Activated T-helper 9 cell treated with anti-CD3 and anti-CD28 coated beads, Interleukin-2, amount 50 U/mL, for 16 hours (primary cell): ENCODE measurements at places on chromosomes 2 and 18.
A peak's percentile ranks its signal among the peaks of the same experiment; 100 is the strongest.

DNA sequence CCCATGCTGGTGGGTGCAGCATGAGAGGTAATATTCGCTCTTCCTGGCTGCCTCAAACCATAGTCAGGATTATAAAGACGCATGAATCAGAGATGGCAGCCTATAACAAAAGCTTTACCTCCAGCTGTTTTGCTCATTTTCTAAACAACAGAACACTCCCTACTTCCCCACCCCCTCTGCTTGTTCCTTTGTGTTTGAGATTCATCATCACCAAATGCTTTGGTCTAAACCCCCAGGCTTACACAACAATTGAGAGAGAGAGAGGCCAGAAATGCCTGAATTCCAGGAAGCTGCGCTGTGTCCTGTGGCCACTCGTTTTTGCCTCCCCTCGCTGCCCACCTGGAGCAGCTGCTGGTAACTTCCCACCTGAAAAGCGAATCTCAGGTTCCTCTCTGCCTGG, 78.8 kb upstream of the CAPN13 start:
- DNase-seq, result no peak

GRCh38 chr18:12391487-12392165, 14.6 kb upstream of the AFG3L2 start:
- DNase-seq, result peak; percentile 25

DNA sequence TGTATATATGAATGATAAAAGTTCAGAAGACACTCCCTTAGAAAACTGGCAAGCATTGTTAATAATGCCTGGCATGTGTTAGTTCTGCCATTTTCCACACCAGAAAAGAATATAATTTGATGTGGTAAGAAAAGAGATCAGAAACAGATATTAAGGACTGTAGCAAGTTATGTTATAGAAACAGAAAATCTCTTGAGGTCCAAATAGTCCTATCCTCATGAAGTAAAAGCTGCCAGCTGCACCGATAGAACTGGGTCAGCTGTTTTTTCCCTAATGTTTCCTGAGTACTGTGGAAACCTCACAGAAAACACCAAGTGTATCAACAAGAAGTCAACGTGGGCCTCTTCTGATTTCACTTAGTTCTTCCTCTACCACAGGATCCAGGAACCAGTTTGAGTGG, 56.9 kb upstream of the SDC1 start:
- no peak for DNase-seq

DNA sequence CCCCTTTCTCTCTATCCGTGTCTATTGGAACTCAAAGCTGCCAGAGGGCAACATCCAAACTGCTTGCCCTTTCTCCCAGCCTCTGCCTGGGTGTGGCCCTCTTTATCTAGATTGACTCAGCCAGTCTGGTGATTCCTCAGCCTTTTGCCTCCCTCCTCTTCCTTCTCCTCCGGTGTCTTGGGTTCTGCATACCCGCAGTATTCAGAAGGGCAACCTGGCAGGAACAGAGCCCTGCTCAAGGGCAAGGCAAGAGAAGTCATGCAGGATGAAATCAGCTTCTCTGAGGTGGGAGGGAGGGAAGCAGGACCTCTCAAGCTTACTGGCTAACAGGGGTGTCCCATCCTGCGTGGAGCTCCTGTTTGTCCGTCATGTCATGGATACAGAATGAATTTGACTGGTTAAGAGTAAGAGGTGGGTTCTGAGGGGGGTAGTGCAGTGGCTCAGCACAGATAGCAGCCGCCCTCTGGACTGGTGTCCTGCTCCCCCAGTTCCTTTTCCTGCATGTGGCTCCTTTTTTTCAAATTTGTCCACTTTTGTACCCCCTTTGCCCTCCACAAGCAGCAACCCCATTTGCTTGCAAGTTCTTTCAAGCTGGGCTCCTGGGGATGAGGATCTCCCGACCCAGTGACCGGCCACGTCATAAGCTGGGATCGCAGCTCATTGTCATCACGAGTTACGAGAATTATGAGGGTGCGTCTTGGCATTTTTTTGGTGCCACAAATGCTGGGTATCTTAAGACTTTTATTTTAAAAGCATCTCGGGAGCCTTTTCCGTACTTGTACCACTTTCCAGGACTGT, 154.1 kb downstream of the FHOD3 start:
- DNase-seq, result no peak

DNA sequence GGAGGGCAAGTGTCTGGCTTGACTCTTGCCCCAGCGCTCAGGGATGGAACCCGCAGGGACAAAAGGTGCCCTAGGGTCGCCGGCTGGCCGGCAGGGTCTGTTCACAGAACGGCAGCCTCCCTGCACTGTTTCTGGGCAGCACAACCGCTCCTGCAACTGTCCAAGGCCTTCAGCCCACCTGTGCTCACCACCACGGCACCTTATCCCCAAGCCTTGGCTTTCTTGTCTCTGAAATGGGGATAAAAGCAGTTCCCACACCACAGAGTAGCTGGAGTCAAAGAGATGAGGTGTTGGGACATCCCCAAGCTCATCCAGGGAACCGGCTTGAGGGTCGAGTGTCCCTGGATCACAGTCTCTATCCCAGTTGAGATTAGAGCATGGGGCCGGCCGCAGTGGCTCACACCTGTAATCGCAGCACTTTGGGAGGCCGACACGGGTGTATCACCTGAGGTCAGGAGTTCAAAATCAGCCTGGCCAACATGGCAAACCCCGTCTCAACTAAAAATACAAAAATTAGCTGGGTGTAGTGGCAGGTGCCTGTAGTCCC, 4.7 kb downstream of the SNORC start:
- DNase-seq, result no peak

DNA sequence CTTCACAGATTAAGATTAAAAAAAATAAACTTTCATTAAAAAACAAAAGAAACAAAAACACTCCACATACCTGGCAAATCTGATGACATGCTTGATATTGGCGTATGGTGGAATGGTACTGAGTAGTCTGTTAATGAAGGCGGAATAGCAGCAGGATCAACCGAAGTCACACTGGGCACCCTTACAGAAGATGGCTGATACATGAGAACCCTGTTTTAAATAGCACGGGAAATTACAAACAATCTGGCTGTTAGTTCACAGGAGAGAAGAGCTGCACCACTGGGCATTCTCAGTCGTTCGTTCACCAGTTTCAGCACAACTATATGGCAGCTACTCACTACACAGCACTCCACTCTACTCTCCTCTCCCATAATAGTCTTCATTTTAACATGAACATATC, 64.0 kb upstream of the ST8SIA5 start:
- DNase-seq, result no peak

DNA sequence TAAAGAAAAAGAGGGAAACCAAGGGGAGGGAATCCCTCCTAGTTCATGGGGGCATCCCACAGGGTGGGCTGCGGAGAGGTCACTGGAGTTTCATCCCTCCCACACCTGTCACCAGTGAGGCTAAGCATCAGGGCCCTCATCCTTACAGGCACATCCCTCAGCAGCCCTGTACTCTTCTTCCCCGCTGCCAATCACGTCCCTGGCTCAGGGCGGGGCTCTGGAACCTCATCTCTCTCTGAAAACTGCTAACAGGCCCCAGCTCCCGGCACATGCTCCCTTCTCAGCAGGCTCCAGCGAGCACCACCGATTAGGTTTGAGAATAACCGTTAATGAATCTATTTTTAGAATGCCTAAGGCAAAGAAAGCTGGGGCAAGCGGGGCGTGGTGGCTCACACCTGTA, 13.0 kb downstream of the UXS1 start:
- DNase-seq, result no peak

DNA sequence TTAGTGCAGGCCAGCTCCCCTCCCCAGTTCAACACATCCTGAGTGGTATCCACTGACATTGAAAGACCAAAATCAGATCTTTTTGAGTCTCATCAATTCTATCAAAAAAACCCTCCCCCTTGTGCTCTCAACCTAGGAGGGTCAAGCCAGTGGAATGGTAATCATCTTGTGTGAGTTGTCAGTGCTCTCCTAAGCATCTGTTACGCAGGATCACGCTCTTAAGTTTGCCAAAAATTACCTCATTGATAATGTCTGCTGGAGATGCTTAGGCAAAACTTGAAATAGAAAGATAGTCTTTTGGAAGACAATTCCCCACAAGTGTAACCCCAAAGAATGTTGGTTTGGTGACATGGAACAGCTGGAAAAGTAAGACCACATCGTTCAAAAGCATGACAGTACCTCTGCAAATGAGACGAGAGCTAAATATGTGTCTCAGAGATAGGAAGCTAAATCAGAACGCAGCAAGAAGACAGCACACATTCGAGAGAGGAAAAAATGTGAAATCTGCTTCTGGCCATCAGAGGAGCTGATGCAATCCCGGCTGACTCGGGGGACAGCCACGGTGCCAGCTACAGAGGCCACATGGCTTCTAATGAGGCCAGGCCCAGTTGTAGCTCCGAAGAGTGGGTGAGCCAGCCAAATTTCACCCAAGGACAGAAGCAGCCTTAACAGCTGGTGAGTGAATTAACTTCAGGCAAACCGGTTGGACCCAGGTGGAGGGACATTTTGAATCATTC, 753.9 kb downstream of the RNF144A start:
- DNase-seq, result no peak

- DNase-seq, result no peak
Observed at GRCh38 chr2:54573537-54573919, 117.4 kb downstream of the SPTBN1 start.

DNA sequence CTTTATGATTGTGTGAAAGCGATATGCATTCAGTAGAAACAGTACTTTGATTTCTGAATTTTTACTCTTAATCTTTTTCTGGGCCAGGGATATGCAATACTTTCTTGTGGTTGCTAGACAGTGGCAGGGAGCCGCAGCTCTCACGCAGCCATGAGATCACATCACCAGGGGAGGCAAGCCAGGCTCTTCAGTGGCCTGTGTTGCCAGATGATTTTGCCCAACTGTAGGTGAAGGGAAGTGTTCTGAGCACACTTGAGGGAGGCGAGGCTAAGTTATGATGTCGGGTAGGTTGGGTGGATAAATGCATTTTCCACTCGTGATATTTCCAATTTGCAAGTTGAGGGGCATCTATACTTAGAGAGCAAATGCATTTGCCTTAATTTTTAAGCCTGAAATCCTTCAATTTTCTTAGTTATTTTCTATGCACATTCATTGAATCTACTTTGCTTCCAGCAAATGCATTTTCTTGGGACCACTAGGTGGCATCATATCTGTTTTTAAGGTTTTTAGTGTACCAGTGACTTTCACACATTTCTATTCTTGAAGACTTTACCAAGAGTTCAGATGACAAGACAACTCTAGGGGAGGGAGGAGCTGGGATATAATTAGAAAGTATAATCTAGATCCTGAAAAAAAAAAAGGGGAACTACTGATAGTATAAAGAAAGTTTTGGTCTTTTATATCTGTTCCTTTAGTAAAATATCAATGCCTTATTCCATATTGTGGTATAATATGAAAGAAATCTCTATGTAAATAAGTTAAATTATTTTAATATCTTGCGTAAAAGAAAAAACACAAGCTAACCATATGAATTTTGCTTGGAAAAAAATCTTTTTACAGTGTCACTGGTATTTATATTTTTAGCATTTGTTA, 643.3 kb downstream of the SOCS6 start:
- no peak for DNase-seq

- DNase-seq, result no peak
Observed at GRCh38 chr2:138503087-138503442, 1.5 kb downstream of the SPOPL start.

GRCh38 chr2:15084826-15085489, 452.4 kb downstream of the LRATD1 start:
- DNase-seq, result no peak

GRCh38 chr18:55577812-55578539, 10.0 kb downstream of the TCF4 start:
- no peak for DNase-seq

GRCh38 chr2:221896505-221897151, 324.5 kb upstream of the EPHA4 start:
- no peak for DNase-seq

GRCh38 chr2:32976409-32977063, 29.8 kb downstream of the LTBP1 start:
- DNase-seq, result no peak

- DNase-seq, result no peak
Observed at GRCh38 chr2:150370561-150370960, 116.9 kb downstream of the RND3 start.

- DNase-seq, result no peak
Observed at GRCh38 chr2:12090590-12090989, 344.2 kb downstream of the LPIN1 start.

- DNase-seq, result no peak
Observed at GRCh38 chr18:55355223-55355622, 232.8 kb downstream of the TCF4 start.

- DNase-seq, result no peak
Observed at GRCh38 chr2:240769096-240769495, 50.9 kb downstream of the KIF1A start.

GRCh38 chr2:201072201-201072530, 365 bp downstream of the NDUFB3 start:
- no peak for DNase-seq

GRCh38 chr18:48816554-48816953, 134.2 kb downstream of the SMAD7 start:
- DNase-seq, result no peak

- DNase-seq, result no peak
Observed at GRCh38 chr2:162368494-162368893, 24.6 kb downstream of the GCA start.

DNA sequence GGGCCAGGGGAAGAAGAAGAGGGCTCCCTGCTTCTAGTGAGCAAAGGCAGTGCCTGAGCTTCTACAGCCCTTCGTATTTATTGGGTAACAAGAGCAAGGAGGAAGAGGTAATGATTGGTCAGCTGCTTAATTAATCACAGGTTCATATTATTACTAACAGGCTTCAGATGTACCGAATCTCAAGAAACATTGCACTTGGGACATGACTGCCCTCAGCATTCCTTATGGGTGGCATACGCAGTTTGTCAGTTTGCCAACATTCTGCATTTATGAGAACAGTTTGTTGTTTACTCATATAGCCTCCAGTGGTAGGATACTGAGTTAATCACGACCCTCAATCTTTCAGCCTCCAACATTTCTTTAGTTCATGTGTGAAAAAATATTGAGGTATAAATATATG, 84.5 kb downstream of the HIBCH start:
- DNase-seq, result no peak

- peak; percentile 21 for DNase-seq
Observed at GRCh38 chr2:160109939-160110673, 47.7 kb upstream of the PLA2R1 start.
